ENCODE measurements at places on chromosomes 4 and X.

- DNase-seq: no peak
Observed at GRCh38 chr4:73704314-73705055, 35.9 kb upstream of the CXCL8 start.

GRCh38 chr4:156442912-156443311 is 489.2 kb upstream of the CTSO start:
- DNase-seq: no peak

- DNase-seq: no peak
Observed at GRCh38 chr4:183438458-183439113, 5.8 kb upstream of the CDKN2AIP start.

- DNase-seq: no peak
Observed at GRCh38 chrX:1093586-1094421, 118.6 kb downstream of the CRLF2 start.

DNA sequence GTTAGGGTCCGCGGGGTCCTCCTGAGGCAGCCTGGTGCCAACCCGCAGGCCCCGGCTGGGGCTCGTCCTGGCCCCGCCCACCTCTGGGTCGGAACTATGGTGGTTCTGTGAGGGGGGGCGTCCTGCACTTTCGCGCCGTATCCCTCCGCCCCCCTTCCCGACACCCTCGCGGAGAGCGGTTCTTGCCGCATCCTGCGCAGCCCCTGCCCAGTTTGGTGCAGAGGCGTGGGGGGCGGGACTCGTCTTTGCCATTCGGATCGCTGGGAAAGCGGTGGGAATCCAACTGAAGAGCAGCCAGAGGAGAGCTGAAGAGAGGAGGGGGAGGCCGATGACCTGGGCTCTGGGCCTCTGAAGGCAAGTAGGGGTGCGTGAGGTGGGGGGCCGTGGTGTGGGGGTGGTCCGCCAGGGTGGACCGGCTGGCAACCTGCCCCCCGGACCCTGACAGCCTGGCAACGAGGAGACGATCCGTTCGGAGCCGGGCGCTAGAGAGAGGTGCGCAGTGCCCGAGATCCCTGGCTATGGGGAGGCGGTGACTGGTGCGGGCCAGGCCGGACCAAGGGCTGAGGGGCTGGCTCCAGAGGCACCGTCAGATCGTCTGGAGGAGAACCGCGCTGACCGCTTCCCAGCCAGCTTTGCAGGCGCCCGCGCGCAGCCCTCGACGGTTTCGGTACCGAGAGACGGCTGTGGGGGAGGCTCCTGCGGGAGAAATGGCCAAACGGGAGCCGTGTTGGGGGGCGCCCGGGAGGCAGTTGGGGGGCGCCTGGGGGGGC is at the start of gene GPRASP1:
GPRASP1 (plus strand) TSS at position 242 of the 770 bp plus-strand sequence. CDS start 2,431 bp downstream, outside the sequence.
- peak; percentile 11 for DNase-seq

DNA sequence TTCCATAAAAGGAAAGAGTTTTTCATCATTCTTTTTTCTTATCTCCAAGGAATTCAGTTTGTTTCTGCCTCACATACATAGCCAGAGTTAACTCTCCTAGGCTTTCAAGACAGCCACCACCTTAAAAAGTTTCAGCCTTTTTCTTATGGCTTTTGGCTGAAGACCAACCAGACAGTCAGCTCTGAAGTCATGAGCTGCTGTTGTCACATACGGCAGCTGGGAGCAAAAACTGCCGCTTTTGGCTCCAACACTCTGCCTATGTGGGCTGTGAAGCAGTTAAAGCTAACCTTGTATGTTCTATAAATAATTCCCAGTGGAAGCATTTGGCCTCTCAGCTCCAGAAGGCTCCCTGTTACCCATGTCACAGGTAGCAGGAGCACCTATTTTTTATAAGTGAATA is 104.1 kb downstream of the KLHL4 start:
- no peak for DNase-seq

DNA sequence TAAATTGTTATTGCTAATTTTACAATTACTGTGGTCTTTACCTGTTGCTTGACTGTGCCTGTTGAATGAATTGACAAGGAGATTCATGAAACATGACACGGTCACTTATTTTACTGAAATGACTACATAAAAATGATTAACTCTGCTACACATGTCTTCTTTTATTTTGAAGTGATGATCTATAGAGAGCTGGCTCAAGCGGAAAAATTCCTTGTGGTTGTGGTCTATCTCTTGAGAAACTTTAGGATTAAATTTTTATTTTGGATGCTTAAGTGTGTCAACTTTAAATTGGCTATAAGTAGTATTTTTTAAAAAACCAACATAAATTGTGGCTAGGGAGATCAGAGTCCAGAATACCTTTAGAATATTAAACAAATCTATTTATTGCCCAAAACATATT is 131.8 kb upstream of the PITX2 start:
- no peak for DNase-seq

- DNase-seq: no peak
Observed at GRCh38 chr4:82901183-82901718, 716 bp downstream of the THAP9 start.

DNA sequence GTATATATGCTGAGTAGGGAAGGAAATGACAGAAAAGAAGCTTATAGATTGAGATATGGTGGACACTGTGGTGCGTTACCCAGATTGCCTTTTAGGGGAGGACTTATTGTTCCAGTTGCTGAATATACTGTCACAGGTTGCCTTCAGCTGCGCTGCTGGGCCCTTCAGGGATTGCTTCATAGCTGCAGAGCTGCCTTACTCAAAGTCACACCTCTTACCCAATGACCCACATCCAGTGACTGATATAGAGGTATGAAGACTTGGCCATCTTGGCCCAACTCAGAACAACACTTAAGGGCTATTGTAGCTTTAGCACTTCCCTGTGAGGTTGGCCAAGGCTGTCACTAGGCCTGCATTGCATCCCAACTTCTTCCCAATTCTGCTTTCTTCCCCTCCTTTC is 63.4 kb upstream of the TMEM164 start:
- no peak for DNase-seq

GRCh38 chr4:188450571-188450970 is 311.3 kb downstream of the TRIML1 start:
- DNase-seq: no peak

- DNase-seq: no peak
Observed at GRCh38 chr4:48082956-48083355, 51.1 kb downstream of the TXK start.

DNA sequence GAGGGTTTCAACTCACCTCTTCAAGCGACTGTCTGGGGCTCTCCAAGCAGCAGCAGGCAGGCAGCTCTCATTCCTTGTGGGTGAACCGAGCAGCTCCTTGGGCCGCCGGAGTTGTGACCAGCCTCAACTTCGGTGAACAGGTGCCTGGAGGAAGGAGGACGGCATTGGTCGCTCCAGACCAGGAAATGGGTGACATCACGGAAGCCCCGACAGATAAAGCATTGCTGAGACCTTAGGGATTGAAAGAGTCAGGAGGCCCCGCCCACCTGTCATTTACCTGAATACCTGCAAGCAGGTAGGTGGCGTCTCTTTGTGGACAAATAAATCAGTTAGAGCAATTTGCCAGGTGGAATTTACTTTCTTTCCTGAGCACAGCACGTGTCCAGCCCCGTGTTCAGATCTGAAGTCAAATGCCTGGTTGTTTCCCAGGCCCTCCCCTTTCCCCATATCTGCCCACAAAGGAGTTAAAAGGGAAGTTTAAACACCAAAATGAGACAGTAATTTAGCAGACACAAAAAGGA is at the start of gene LNX1:
LNX1 (minus strand) TSS at position 115 of the 521 bp plus-strand sequence. CDS start 17,484 bp downstream, outside the sequence.
- DNase-seq: no peak

- no peak for DNase-seq
Observed at GRCh38 chr4:17275836-17276235, 236.1 kb downstream of the QDPR start.

DNA sequence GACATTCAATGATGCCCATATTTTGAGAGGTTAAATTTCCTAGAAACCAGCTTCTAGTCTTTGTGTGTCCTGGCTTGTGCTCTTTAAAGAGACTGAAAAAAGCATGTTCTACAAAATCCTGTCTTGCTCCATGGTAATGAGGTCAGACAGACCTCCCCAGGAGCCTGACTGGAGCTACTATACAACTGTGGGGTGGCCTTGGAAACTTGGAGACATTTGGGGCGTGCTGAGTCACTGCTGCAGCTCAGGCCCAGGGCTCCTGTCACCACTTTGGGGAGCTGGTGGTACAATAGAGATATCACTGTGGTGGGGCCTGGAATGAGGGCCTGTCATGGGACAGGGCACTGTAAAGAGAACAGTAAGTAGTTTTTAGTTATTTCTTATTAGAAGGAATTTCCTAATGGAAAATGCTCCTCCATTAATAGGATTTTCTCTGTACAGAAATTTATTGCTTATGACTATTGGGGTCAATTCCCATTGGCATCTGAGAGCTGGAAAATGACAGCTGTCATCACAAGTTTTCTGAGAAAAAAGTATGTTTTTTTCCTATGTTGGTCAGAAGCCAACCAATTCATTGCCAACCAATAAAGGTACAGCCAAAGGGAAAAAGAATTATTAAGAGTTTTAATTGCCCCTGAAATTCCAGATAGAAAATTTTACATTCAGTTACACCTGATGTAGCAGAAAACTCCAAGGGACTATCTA is 207.4 kb upstream of the JADE1 start:
- no peak for DNase-seq

DNA sequence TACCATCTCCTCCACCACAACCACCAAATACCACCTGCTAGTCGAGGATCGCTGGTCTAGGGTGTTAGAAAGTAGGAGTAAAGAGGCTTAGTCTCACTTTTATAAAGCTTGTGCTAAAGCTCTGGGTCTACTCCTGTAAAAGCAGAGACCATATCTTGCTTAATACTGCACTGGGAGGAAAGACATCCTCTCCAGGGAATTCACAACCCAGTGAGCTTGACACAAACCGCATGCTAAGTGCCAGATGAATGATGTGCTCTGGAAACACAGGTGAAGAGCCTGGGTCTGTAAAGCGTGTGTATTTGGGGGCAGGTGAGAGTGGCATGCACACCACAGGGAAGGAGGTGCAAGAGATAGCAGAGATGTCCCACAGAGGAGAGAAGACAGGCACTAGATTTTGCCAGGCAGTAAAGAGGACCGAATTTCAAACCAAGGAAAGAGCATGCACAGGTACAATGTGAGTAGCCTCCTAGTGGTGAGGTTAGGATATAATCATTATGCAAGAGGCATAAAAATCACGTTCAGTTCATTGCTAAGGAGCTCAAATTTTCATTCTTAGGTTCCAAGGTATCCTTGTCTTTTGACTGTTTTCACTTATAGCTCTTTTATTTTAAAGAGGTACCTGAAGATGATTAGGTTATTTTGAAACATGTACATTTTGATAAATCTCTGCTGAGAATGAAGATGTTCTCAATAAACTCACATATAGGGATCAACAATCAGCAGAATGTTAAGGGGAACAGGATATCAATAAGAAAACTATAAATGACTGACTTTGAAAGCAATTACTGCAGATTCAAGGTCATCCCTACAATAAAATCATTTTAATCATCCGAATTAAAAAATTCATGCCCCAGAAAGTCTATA is 20.7 kb downstream of the TAPT1 start:
- DNase-seq: peak; percentile 12

DNA sequence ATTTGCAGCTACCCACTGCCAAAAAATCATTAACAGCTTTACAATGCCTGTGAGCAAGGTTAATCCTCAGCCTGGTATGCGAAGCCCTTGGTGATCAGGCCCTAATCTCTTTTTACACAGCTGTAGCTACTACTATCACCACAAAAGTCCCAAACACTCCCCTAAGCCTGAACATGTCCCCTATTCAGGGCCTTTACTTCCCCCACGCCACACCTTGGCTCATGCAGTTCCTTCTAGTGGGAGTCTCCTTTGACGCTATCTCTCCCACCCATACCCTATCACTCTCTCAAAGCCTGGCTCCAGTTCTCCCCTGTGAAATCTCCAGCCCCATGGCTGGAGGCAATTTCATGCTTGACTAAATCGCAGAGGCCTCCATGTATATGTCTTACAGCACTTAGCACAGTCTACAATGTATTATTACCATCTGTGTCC is 90.6 kb upstream of the CBR4 start:
- DNase-seq: no peak

GRCh38 chr4:185194924-185195888 is 8.6 kb downstream of the CFAP97 start:
- DNase-seq: no peak

- DNase-seq: no peak
Observed at GRCh38 chr4:6901669-6902317, 7.8 kb upstream of the TBC1D14 start.

- no peak for DNase-seq
Observed at GRCh38 chrX:41984628-41985027, 61.3 kb upstream of the CASK start.

DNA sequence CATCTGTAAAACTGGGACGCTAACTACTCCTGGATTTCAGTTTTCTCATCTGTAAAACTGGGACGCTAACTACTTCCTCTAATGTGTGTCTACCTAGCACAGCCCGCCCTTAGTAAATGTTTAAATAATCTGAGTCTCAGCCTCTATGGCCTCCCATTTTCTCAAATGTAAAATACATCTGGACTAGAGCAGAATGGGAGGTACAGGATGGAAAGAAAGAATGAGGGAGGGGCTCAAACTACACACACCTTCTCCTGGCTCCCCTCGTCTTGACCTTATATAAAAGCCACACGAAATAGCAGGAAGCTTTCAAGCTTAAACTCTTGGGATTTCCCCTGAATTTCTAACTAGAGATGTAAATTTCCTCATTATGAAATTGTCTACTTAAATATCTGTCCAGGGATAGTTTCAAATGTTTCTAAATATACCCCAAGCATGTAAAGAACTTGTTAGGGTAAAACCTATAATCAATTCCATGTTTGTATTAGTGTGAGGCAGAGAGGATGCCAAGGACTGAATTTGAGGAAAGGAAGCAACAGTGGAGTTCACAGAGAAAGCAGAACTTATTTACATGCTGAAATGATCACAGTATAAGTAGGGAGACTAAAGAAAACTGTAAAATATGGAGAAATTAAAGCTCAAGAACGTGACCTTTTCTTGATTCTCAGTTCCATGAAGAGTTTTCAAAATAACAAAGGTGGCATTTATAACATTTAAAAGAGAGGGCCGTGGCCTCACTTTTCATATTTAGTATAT is 220.0 kb downstream of the NWD2 start:
- no peak for DNase-seq

DNA sequence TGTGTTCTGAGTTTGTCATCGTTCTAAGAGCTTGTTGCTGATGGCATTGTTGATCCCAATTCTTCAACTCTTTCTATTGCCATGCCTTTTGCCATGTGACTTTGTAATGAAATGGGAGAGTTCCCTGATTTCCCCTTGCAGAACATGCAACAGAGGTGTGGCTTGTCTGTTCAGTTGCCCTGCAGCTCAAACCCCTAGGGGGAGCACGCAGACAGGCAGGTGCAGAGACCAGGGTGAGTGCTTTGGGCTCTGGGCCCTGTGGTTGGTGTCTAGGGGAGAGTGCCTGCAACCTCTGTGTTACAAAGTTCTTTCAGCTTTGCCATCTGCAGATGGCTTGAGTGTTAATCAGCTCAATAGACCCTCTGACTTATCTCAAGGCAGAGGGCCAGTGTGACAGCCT is 332.7 kb downstream of the MID1IP1 start:
- DNase-seq: peak; percentile 11

GRCh38 chr4:118742050-118742449 is 56.9 kb downstream of the METTL14 start:
- no peak for DNase-seq

- no peak for DNase-seq
Observed at GRCh38 chrX:102930990-102931756, 5.9 kb upstream of the RAB40AL start.

Measured in NCI-H1105 (cell line).